ENCODE measurements at places on chromosomes 13 and 19. TPM values are rescaled to one million over a fixed set of nuclear protein-coding genes. Genes with fewer than 3 reads are reported as not detected.

DNA sequence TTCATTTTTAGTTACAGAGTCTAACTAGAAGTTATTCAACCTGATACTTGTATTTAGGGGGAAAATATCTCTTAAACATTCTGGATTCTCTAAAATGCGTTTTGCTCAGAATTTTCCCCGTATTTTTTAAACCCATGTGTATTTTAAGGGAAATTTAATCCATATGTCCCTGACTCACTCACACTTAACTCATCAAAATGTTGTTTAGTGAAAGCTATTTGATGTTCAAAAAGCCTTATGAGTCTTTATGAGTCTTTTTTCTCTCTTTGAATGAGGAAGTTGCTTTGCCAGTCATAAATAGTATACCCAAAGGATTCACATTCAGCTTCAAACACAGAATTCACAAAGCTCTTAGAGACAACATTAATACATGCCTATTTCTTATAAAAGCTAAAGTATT, 16.4 kb downstream of the MAB21L1 start:
- no peak for DNase-seq

DNA sequence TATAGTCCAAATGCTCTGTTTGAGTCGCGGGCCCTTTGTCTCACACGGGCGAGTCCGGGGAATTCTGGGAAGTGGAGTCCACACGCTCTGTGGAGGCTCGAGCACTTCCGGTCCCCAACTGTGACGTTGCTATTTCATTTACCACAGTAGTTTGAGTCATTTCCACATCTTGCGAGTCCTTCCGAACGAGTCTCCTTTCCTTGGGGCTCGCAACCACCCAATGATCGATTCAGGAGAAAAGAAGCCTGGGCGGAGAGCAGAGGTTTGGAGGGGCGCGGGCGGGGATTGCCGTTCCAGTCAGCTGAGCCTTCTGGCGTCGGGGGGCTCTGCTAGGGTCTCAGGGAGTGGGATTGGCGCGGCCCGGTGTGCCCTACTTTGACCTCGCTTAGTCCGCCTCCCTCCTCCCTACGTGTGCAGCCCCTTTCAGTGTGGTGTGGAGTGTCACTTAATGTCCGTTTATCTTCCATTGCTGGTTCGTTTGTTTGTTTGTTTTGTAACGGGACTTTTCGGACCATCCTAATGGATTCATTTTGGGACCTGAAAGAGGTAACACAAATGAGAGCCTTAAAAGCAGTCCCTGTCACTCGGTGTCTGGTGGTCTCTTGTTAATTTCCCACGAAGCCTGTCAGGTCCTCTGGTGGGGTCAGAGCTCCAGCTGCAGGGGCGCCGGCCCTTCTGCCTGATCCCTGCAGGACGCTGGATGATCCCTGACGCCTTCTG, at the start of gene ZNF222:
ZNF222 (plus strand) TSS at position 163 of the 720 bp plus-strand sequence; CDS start at position 221, 58 bp downstream.
- no peak for DNase-seq

GRCh38 chr13:23660249-23660648, 90.0 kb downstream of the TNFRSF19 start:
- DNase-seq: no peak

DNA sequence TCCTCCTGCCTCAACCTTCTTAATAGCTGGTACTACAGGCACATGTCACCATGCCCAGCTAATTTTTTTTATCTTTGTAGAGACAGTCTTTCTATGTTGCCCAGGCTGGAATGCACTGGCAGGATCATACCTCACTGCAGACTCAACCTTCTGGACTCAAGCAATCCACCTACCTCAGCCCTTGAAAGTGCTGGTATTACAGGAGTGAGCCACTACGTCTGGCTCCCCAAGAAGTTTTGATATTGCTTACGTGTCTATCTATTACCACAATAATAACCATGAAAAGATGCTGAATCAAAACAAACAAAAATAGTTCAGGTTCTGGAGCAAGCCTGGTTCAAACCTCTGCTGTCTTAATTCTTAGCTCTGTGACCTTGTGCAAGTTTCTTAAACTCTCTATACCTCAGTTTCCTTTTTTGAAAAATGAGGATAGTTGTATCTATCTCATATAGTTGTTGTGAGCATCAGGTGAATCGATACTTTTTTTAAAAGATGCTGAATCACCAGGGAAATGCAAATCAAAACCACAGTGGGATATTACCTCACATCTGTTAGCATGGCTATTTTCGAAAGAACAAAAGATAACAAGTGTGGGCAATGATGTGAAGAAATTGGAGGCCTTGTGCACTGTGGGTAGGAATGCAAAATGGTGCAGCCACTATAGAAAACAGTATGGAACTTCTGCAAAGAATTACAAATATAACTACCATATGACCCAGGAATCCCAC, 19.0 kb upstream of the LEUTX start:
- no peak for DNase-seq

OR7G2 gene
- 0.05 TPM for polyA plus RNA-seq

SIGLEC8 gene
- polyA plus RNA-seq: 0.04 TPM

PPM1N gene
- 0.33 TPM for polyA plus RNA-seq

GRCh38 chr13:51227404-51227803, 5.2 kb downstream of the FAM124A start:
- DNase-seq: no peak

GRCh38 chr19:45999653-46000121, 4.4 kb downstream of the CCDC61 start:
- no peak for DNase-seq

C1QTNF9 gene
- 0.44 TPM for polyA plus RNA-seq

GRCh38 chr13:77740931-77741596, 43.6 kb downstream of the SLAIN1 start:
- no peak for DNase-seq

DNA sequence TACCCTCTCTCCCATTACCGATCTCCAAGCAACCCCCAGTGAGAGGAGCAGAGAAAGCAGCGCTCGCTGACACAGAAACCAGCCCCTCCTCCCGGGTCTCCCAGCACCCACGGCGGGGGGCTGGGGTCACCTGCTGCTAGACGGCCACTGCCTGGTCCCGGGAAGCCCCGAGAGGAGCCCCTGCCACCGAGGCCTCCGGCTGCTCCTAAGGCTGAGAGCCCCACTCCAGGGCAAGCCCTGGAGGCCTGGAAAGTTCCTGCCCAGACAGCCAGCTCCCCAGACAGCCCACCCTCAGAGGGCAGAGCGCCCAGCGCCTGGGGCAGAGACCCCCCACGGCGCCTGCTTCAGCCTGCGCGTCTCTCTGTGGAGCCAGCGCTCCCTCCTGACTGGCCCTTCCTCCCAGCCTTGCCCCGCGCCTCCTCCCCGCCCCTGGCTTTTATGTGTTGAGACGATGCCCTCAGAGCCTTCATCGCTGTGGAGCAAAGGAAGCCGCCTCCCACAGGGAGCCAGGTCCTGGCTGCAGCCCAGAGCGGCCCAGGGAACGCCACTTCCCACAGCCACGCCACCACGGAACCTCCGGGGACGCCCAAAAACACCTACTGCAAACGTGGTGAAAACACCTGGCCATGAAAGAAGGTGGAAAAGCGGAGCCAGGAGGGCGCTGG, 51.1 kb downstream of the MLLT1 start:
- no peak for DNase-seq

DNA sequence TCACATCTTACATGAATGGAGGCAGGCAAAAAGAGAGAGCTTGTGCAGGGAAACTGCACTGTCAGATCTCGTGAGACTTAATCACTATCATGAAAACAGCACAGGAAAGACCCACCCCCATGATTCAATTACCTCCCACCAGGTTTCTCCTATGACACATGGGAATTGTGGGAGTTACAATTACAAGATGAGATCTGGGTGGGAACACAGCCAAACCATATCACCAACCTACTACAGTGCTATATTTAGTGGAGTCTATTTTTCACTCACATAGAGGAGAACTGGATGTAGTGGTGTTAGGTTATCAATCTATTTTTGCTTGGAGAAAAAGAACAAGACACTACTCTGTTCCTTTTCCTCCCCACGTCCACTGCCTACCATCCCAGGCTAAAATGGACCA, 276.6 kb downstream of the KCTD12 start:
- no peak for DNase-seq

DNA sequence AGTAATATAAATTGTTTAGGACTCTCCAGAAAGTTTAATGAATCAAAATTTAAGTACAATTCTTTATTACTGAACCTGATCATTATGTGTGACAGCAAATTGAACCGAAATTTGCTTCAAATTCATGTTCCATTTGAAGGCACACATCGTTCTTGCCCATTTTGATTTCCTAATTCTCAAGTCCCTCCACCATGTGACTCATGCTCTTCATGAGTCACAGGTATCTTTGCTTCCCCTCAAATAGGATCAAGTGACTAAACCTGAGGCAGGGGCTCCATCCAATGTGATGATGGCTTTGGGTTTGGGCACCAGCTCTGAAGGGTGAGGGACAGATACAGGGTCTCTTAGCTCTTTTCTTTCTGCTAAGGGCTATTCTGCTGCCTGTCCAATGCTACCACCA, 86.1 kb downstream of the THSD1 start:
- no peak for DNase-seq

C19orf85 gene
- polyA plus RNA-seq: not detected

SLC39A3 gene
- 30.6 TPM for polyA plus RNA-seq

- DNase-seq: no peak
Observed at GRCh38 chr19:1584500-1585242, 8.0 kb downstream of the MBD3 start.

MEGF8 gene
- polyA plus RNA-seq: 49.2 TPM

DNA sequence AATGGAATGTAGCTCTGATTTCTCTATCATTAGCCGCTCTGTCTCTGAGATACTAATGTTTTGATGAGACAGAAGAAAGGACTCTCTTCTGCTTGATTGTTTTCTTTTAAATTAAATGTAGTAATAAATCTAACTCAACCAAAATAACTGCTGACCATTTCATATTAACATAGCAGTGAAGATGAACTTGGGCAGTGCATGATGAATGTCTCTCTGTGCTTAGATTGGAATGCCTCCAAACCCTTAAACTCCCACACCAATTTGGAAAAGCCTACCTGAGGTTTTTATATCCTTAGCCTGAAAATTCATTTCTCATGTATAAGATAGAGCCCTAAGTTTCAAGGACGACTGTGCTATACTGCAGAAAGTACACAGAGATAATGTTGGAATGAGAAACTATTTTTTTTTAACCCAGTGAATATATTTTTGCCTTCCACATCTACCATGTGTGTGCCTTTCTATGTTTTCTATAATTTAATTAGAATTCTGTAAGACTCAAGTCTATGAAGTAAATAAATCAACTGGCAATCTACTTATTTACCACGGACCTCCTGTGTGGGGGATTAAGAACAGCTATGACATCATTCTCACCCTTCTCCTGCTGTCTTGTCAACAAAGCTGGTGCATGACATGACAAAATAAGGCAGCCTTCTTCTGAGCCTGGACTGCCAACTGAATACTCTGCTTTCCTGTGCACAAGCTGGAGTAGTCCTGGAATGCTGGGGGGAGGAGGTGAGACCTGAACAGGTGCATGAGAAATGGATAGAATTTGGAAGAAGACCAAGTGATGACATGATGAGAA, 155.5 kb downstream of the FGF9 start:
- no peak for DNase-seq

ZNF442 gene
- 8.3 TPM for polyA plus RNA-seq

DNA sequence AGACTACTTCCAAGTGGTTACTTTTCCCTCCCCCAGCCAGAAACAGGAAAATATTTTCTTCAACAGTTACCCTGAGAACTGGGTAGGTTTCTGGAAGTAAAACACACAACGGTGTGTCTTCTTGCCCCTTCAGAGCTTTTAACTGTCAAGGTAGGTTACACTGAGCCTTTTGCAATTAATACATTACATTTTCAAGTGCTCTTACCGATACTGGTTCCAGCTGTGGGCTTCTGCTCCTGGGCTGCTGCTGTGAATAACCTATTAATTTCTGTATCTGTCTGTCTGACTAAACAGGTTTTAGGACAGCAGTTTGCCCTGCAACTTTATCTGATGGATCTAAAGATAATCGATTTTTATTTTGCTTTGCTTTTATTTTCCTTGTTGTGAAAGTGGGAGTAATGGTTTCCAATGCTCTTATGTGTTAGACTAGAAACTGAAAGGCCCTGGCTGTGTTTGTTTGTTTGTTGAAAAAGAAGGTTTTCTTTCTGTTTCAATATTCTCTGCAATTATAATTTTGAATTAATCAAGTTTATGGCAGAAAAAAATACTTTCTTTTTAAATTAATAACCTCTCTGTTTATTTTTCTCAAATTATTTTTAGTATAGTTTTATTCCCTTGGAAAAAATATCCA, 196.7 kb upstream of the SLITRK6 start:
- DNase-seq: no peak

POSTN gene
- polyA plus RNA-seq: 265 TPM

ZNF835 gene
- 4.5 TPM for polyA plus RNA-seq

DNA sequence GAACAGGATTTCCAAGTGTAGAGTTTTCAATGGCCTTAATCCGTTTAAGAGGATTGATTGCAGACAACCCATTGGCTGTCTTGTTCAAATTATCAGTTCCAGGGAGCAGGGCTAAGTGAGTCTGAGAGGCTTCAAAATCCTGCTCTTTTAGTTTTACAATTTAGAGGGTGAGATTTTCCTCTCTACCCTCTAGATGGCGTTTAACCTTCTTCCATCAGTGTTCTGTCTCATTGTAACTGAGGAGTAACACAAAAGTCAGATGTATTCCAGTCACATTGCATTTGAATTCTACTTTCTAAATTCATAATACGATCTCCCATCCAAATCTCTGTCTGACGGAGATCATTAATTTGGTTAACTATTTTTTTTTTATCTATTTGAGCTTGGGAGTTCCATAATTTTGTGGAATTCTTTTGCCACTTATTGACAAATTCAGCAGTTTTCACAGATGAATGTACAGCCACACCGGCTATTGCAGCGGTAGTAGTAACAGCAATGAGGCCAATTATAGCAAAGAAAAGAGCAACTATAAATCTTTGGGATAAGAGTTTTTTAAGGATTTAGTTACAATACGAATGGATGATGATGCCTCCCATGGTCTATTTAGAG, 7.8 kb upstream of the C19orf84 start:
- DNase-seq: no peak

ZNF562 gene
- polyA plus RNA-seq: 26.0 TPM

RXFP2 gene
- 1.3 TPM for polyA plus RNA-seq

SLAIN1 gene
- polyA plus RNA-seq: 19.1 TPM

ELSPBP1 gene
- 0.22 TPM for polyA plus RNA-seq

- no peak for DNase-seq
Observed at GRCh38 chr19:27884376-27884775, 1328.6 kb downstream of the UQCRFS1 start.

PCDH17 gene
- polyA plus RNA-seq: 17.5 TPM

DNA sequence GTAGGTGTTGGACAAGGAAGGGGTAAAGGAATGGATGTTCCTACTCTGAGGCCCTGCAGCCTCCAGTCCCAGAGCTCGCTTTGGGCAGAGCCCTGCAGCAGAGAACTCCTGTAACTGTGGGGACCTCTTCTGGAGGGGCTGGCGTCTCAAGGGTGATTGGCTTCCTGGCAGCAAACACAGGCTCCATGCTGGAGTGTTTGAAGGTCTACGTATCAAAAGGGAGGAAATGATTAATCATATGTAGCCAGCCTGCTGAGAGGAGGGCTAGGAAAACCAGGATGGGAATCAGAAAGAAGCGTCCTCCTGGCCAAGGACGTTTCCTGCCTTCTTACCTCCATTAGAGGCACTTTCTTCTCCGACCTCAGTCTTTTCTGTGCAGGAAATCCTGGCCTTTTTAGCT, 208.5 kb downstream of the TSHZ3 start:
- DNase-seq: no peak

LIG1 gene
- polyA plus RNA-seq: 59.5 TPM

GRCh38 chr13:76330761-76331160, 555.4 kb downstream of the KCTD12 start:
- no peak for DNase-seq

Data from left renal cortex interstitium (tissue), 4 donors.